ENCODE measurements at places on chromosomes 7 and 10.

- no peak for DNase-seq
Observed at GRCh38 chr10:17348501-17349349, 105.7 kb downstream of the ST8SIA6 start.

- no peak for DNase-seq
Observed at GRCh38 chr10:61356354-61356753, 96.8 kb downstream of the TMEM26 start.

DNA sequence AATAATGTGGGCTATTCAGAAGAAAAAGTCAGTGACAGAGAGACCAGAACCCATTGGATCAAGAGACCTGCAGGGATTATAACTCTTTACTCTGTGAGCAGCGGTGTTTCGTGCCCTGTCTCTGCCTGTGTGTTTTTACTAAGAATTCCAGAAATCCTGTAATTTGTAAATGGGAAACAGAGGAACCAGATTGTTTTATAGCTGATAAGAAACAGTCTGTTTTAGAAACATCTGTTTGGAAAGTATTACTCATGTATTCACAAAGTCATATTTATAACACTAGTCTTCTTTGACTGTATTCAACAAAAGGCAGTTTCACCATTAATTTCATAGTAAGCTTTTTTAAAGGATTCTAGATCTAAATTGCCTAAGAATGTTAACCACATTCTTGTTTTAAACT, 30.0 kb upstream of the VDAC2 start:
- DNase-seq = no peak

DNA sequence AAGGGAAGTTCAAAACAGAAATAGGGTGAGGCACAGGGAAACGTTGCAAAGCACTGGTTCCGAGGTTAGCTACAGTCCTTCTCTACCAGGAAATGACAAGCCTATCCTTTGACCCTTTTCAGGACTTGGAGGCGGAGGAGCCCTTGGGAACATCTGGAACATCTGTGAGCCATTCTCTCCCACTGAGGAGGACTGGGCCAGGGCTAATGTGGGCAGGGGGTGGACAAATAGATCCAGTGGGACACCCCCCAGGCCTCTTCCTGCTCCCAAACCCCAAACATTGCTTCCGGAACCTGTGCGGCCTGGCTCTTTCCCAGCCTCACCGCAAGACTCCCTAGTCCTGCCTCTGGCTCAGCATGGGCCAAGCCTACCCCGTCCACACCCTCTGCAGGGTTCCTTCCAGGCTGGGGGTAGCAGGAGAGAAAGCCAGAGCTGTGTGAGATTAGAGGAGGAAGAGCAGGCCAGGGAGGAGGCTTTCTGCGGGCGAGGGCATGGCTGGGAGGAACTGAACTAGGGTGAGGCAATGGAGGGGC, 36.5 kb downstream of the GHRHR start:
- DNase-seq = no peak

GRCh38 chr10:107618504-107618994, 454.0 kb upstream of the SORCS1 start:
- DNase-seq = no peak

DNA sequence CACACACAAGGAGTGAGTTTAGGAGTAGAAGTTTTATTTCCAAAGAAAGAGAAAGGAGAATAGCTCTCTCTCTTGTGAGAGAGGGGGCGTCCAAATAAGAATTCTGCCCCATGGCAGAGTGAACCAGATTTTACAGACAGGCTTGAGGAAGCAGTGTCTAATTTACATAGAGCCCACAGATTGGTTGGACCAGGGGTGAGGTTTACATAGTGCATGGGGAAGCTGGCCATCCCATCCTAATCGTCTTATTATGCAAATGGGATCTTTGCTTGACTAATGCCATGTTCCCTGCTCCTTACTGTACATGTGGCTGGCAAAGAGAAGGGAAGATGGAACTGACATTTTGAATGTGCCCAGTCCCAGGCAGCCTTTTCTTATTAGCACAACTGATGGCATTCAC, 60.0 kb upstream of the ACSM6 start:
- no peak for DNase-seq

DNA sequence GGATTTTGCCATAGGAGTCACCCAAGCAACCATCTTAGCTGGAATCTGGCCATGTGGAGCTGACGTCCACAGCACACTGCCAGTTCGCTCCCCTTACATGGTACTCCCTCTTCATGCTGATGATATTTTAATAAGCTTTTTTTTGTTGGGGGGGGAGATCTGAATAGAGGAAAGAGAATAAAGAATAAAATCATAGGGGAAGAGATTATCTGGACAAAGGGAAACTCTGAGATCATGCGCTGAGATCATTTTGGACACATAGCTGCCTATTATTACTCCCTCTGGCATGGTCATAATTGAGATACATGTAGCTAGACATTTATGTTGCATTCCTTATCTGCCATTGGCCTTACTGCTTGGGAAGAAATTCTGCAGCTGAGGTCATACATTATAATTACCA, 282.7 kb downstream of the HTR7 start:
- no peak for DNase-seq

GRCh38 chr10:4846775-4847174, 20.8 kb downstream of the AKR1E2 start:
- DNase-seq = no peak

Measured in activated T-helper 1 cell treated with anti-CD3 and anti-CD28 coated beads, Interleukin-2, amount 50 U/mL, for 16 hours (primary cell).